Germinal center (tissue), 1 donor: ENCODE measurements at places on chromosomes 13 and 19.

GRCh38 chr13:35979361-35979951 is 151.7 kb downstream of the DCLK1 start:
- DNase-seq: no peak

DNA sequence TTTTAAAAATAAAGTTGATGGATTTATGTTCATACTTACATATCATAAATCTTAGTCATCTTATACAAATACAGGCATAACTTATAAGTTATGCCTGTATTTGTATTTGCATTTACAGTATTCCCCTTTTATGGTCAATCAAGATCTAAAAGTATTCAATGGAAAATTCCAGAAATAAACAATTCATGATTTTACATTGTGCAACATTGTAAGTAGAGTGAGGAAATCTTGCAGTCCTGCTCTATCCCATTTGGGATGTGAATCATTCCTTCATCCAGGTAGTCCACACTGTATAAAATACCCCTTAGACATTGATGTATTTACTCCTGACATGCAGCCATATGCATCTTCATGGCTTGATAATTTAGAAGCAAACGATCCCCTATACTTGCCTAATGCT is 795.3 kb downstream of the SLITRK1 start:
- DNase-seq: no peak

GRCh38 chr19:2362970-2363300 is 2.9 kb downstream of the TMPRSS9 start:
- DNase-seq: no peak

GRCh38 chr19:58535857-58536256 is 8.0 kb upstream of the TRIM28 start:
- DNase-seq: no peak

DNA sequence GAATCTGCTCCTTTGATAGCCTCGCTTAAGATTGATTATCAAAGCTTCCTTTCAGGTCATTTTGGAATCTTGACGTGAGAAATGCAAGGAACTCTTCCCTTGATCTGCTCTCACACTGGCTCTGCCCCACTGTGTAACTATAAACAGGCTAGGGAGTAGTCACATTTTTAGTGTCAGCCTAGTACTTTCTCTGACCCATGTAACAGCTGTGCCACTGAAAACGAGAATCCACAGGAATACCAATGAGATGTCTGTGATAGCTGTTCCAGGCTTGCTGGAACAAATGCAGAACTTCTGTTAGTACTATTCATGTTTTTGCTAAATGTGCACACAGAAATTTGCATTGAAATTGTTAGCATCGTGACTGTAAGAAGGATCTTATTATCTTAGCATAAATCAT is 221.3 kb downstream of the MYO16 start:
- DNase-seq: no peak

- no peak for DNase-seq
Measured at GRCh38 chr13:99658261-99658991, 157.2 kb downstream of the TM9SF2 start.

DNA sequence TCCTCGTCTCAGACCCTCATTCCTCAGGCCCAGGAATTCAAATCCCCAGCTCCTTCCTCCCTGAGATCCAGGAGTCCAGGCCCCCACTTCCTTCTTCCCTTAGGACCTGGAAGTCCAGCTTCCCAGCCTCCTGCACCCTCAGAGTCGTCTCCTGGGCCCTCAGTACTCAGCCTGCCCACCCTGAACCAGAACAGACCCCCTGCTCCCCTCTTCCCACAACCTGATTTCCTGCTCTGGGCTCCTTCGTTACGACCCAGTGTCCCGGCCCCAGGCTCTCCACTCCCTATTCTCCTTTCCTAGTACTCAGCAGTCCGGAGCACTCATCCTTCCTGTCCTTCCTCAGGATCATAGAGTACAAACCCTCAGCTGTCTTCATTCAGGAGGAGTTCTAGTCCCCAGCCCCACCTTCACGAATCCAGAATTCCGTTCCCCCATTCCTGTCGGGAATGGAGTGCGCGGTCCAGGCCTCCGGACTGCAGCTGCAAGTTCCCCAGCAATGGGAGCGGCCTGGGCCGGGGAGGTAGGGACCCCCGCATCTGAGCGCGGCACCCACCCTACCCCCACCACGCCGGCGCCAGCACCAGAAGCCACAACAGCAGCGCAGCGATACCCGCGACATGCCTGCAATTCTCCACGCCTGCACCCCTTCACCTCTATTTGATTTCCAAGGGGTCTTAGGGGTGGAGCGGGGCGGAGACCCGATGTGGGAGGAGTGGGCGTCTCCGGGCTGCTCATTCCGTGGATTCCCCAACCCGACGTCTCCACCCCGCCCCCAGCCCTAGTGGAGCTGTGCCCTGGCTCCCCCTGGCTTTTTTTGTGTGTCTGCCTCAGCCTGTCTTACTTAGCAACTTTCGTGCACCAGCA is 12.7 kb downstream of the EGLN2 start:
- no peak for DNase-seq

DNA sequence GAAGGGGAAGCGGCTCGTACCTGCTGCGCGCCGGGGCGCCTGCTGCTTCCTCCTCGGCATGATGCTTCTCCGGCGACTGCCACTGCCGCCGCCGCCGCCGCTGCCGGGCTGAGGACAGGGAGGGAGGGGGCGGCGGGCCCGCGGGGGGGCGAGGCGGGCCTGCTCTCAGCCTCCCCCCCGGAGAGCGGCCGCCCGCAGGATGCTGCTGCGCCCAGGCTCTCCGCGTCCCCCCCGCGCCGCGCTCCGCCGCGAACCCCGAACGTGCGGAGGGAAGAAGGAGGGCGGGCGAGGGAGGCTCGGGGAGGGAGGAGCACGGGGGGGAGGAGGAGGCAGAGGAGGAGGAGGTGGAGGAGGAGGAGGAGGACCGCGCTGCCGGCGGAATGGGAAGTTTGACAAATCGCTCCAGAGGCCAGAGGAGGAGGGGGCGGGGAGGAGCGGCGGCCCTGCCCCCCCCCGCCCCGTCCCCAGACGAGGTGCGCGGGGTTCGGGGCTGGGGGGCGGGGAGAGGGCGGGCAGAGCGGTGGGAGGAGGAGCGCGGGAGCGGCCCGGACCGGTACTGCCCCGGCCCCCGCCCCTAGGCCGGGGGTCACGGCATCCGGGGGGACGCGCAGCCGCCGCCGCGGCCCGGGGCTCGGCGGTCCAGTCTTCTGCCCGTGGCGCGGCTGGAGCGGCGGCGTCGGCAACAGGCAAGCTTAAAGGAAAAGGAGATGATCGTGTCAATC is at the start of gene TSHZ3:
Gene TSHZ3, minus strand, starts transcription at position 277 of the 722 bp plus-strand sequence. Its CDS starts 217 bp downstream, at position 60.
- DNase-seq: no peak

DNA sequence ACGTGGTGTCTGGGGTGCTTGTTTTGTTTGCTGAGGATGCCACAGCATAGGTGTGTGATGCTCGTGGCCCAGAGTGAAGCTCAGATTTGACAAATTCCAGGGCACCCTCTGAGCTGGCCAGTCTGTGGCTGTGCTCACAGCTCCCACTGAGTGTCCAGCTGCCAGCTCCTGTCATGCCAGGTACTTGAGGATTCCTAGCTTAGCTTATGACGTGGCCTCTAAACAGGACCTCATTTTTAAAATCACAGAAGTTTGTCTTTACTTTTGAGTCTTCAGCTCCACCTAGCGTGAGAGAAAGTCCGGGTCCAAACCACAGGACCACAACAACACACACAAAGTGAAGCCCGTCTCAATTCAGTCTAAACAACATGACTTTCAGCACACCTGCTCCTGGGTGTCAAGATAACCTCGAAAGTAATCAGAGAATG is 117.3 kb downstream of the RAB20 start:
- DNase-seq: no peak

DNA sequence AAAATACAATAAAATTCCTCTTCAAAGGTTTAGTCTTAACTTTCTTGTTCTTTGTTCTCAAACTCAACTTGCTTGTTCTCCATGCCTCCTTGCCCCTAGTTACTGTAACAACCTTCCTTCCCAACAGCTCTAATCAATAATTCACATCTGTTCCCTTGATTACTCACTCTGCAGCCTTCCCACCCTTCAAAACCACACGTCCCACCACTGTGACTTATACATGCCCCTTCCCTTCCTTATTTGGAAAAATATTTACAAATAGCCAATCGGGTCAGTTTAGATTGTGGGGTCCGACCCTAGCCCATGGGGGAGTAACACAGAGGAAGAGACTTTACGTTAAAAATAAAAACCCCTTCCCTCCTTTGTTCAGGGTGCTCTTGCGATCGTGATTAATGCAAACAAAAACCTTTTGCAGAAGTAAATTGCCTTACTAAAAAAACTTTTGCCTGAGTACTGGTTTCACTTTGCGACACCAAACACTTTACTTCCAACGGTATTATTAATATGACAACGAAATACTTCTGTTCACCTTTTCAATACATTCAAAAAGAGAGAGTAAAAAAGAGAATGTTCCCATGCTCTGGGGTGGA is 512 bp upstream of the ZNF93 start:
- DNase-seq: peak; percentile 6

DNA sequence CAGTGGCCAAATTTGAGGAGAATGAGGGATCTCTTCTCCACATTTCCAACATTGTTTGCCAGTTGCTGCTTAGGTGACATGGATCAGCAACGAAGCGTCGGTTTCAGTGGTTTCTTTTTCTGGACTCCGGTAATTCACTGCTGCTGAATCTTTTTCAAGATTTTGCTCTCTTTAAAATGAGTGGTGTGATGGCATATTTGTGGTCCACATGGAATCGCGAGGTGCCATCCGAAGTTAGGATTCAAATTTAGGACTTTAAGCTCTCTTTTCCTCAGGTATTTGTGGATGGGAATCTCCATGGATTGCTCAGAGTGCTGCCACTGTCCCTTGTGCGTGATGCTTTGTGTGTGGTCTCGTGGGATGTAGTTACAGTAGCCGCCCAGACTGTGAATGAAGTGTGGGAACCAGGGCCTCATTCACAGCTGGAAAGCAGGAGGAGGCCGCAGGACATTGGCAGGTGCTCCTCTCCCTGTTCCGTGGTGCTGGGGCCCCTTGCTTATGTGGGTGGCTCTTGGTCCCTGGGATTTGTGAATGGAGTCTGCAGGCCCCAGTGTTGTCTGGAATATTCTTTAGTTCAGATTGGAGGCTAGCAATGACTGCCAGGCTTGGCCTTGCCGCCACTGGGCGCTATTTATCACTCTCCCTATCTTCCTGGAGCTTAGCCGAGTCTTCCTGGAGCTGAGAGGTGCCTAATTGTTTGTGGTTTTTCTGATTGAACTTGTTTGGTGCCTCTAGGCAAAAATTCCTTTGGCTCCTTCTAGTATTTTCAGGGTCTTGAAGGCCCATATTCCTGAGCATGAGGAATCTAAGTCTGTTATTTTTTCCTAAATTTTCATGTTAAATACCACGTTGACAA is 1.5 kb downstream of the ILF3 start:
- no peak for DNase-seq

GRCh38 chr13:35923347-35923746 is 207.8 kb downstream of the DCLK1 start:
- DNase-seq: no peak

DNA sequence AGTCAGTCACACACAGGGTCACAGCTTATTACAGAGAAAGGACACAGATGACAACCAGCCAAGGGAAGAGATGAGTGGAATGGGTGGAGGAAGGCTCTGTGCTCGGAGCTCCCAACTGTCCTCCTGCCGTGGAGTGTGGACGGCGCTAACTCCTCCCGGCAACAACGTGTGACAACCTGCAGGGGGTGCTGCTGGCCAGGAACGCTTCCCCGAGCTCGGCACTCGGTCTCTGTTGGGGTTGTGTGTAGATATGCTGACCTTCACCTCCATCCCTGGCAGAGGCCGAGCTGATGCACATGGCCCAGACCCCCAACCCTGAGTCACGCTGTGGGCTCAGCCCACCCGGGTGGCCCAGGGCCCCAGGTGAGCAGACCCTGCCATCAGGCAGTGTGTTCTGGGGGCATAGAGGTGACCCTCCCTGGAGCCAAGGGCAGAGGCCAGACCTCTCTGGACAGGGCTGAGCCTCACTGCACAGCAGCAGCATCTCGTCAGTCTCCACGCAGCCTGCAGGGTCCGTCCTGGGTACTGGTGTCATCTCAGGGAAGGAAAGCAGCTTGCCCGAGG is 14.1 kb downstream of the ZNF444 start:
- no peak for DNase-seq

GRCh38 chr13:67306742-67307141 is 76.6 kb upstream of the PCDH9 start:
- no peak for DNase-seq

DNA sequence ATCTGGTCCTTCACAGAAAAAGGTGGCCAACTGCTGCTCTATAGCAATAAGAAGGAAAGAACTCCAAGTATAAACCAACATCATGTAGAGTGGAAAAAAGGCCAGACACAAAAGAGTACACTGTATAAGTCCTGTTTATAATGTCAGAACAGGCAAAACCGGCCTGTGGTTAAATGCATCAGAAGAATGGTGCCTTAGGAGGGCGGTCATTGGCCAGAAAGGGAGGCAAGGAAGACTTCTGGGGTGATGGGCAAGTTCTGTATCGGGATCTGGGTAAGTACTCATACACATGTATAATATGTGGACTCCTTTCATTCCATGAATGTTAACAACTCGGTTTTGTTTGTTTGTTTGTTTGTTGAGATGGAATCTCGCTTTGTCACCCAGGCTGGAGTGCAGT is 4.1 kb downstream of the ETHE1 start:
- no peak for DNase-seq

DNA sequence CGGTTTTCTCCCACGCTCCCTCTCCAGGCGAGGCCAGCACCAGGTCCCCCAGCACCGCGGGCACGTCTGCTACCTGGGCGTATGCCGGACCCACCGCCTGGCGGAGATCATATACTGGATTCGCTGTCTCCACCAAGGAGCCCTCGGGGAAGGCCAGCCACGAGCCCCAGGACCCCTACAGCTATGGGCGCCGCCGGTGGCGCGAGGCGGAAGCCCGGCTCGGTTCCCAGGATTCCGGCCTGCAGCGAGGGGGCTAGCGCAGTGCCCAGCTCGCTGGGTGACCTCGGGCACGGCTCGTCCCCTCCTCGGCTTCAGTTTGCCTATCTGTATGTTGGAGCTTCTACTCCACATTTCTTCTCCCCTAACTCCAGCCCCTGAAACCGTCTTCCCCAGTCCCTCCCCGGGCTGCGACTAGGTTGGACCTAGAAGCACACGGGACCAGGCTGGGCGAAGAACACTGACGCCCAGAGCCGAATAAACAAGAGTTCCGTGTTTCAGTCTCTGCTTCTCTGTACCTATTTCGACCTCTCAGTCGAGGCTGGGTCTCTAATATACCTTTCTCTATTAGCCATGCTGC is 749 bp upstream of the CPT1C start:
- DNase-seq: no peak

DNA sequence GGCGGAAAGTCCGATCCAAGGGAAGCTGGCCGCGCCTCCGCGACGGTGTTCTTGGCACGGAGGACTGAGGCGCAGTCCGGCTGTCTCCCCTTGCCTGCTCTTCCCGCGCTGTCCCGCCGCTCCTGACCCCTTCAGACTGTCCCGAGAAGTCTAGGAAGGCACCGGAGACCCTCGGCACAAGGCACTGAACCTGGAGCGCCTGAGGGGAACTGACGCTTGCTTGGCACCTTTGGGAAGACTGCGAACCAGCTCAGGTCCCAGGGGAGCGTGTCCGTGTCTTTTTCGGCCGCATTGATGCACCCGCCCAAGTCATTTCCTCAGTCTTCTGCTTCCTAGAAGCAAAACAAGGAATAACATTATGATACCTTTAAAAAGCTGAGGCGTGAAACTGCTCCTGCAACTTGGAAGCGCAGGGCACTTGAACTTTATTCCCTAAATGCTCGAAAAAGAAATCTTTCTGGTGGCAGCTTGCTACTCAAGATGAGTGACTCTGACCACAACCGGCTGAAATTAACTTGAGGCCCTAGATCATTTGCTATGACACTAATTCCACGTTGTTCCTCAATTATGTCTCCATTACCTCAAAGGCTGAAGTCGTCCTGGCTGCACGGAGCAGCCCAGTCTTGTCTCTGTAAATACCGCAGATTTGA is 735 bp upstream of the FLT1 start:
- DNase-seq: no peak
